ENCODE measurements at places on chromosomes 4 and X.

GRCh38 chr4:170610434-170610833 lies 520.7 kb upstream of the AADAT start:
- no peak for DNase-seq

- no peak for DNase-seq
These were observed 53.1 kb downstream of the CCNI start for GRCh38 chr4:77022560-77023179.

DNA sequence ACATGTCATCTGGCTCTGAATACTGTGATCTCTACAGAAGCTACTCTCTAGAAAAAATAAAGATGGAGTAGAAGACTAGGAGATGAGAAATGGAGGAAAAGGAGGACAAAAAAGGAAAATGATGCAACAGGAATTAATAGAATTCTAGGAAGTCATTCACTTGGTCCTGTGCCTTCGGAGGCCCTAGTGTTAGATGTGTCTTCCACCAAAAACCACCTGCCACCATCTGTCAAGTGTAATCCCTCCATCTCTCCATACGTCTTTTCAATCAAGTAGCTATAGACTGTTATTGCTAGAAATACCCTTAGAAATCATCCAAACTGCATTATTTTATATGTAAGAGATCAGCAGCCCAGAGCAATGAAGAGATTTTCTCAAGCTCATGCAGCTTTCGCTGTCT lies 2.9 kb upstream of the RAB41 start:
- DNase-seq, result no peak

DNA sequence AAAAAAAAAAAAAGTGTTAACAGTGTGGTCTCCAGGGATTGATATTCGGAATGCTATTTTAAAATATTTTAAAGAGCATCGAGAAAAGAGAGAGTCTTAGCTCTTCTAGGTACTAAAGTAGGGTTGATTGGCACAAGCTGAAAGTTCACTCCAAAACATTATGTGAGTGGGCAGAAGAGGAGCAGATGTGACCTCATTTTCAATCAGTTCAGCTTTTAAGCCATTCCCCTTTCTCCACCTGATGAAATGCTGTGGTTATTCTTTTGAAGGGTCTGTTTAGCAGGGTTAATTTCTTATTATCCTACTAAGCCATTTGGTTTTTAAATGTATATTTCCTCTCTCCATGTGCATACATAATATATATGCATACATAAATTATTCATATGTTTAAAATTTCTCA lies 69.2 kb downstream of the GALNT7 start:
- no peak for DNase-seq

- DNase-seq, result no peak
These were observed at the start of gene PAGE5 for GRCh38 chrX:55220119-55220794. Gene PAGE5, plus strand, starts transcription at chrX:55220346. Its CDS starts 1,037 bp downstream, at chrX:55221383.

GRCh38 chr4:168218645-168219044 lies 99.9 kb downstream of the DDX60 start:
- DNase-seq, result no peak

GRCh38 chr4:48620831-48621230 lies 130.8 kb downstream of the ZAR1 start:
- no peak for DNase-seq

DNA sequence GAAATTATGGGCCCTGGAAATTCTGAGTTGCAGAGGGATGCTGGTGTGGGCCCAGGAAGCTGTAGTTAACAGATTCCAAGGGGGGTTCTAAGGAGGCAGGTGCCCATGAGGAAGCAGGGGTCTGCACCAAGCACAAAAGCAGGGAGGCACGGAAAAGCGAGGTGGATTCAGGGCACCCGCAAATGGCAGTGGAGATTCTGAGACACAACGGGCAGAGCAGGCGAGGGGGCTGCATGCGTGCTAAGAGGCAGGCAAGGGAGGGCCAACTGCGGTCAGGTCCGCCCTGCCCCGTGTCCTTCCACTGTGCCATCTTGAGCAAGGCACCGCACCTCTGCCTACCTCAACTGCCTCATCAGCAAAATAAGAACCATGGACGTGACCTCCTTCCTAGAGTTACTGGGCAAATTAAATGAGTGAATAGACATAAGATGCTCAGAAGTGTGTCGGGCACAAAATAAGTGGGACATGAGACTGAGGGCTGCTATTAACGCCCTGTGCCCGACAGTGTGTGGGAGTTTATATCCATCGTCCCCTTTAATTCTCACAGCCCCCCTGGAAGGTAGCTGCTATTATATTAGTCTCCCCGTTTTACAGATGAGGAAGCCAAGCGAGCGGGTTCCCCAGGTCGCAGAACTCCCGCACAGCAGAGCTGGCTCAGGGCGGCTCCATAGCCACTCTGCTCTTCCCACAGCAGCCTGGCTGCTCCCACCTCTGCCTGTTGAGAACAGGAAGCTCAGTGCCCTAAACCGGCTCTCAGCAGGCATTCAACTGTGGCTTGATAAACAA lies 67.6 kb downstream of the PPP2R2C start:
- no peak for DNase-seq

GRCh38 chr4:128917781-128918180 lies 108.3 kb downstream of the JADE1 start:
- no peak for DNase-seq

- DNase-seq, result no peak
These were observed 162.5 kb downstream of the BANK1 start for GRCh38 chr4:101952985-101953384.

DNA sequence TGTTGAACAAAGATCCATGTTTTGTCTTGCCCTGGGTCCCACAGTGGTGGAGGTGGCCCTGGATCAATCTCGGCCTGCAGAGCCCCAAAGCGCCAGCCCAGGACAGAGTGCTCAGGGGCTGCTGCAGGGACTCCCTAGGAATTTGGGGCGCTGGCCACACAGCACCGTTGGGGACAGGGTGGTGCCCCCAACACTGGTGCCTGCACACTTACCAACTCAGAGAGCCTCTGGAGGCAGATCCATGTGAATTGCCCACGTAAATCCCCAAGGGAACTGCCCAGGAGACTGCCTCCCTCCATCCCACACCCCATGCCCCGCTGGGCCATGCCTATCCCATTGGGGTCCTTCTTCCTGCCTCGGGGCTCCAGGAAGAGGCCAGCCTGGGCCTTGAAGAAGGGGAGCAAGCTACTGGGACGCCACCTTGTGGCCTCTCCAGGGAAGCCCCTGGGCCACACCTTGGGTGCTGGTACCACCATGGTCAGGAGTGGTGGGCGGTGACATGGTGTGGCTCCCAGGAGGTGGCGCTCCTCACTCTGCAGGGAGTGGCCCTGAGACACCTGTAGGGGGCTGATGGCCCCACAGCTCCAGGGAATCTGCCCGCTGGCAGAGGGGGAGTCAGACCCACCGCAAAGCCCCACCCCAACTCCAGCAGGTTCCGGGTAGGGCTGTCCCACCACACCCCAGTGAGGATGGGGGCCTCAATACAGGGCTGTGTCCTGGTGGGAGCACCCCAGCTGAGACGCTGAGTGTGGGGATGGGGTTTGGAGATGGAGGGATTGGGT lies 22.8 kb downstream of the CFAP99 start:
- DNase-seq, result peak; percentile 75

DNA sequence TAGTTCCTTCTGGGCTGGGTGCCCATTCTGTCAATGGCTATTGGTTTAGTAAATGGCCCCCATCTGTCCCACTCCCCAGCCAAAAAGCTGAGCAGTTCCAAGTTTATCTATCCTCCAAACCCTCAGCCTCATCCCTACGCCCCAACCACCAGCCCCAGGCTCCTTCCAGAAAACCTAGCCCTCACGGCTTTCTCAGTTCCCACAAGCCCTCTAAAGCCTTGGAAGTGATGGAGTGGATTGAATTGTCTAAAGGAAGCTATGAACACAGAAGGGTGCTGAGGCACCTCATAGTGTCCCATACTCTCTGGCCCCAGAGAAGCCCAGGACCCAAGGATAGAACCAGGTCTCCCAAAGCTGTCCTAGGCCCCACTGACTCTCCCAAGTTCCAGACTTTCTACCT lies 75.6 kb upstream of the EFNB1 start:
- no peak for DNase-seq

- no peak for DNase-seq
These were observed 92.2 kb upstream of the H2AZ1 start for GRCh38 chr4:100042235-100042634.

DNA sequence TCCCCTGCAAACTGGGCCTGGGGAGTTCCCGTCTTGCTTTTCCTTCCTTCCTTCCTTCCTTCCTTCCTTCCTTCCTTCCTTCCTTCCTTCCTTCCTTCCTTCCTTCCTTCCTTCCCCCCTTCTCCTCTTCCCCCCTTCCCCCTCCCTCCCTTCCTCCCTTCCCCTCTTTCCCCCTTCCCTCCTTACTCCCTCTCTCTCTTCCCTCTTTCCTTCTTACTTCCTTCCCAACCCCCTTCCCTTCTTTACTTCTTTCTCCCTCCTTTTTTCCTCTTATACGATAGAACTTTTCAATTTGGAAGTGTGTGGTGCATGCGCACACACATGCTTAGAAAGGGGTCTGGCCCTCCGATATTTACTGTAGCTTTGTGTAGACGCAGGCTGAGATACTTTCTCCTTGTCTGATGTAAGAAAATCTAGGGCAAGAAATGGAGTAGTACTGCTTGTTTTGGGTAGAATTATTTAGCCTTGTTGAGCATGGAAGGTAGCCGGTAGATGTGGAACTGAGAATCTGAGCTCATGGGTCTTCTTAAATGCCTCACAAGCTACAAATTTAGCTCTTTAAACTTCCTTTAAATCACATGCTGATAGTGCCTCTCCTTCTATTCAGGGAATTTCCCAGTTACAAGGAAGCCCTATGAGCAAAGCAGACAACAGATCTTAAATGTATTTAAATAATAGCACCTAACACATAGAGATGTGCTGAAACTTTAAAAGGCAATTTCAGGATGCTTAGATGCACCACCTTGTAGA lies 189.6 kb downstream of the GPAT3 start:
- no peak for DNase-seq

DNA sequence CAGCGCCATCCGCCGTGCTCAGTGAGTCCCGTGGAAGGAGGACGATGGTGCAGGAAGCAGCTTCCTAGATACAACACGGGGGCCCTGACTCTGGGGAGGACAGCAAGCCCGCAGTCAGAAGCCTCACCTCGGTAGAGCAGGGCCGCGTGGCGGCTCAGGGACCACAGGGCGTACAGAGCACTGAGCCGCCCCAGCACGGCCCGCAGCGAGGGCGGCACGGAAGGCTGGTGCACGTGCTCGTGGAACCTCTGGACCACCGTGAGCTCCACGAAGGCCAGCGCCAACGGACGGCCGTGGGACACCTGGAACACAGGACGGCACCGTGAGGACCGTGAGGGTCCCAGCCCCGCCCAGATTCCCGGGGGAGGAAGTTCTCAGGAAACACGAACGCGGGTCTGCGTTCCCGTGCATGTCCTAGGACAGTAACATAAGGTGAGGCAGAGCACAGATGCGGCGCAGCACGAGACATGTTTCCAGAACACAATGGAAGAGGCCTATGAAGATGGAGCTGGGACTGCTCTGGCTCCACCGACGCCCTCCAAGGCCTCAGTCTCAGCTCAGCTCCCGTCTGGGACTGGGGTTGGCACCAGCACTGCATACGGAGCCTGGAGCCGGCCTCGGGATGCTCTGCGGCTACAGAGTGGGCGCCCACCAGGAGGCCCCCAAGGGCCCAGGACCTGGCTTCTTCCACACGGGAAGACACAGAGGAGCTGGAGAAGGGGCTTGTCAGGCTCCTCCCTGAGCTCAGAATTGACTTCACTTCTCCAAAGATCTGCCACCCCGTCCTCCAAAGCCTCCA lies 65.5 kb downstream of the ACOX3 start:
- no peak for DNase-seq

DNA sequence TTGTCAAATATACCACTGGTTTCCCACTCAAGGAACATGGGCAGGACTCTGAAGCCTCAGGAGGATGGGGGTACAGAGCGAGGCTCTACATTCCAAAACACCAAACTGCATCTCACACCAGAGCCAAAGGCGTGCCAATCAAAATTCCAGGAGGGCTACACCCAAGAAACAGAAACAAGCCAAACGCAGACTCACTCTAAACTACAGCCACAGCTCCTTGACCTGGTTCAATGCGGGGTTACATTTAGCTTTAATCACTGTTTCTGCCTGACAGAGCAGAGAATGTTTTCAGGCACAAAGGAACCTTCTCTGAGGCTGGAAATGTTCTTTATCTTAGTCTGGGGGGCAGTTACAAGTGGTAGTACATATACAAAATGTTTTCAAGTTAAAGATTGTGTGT lies 2121.5 kb upstream of the AGA start:
- no peak for DNase-seq

Measured in activated naive CD4-positive, alpha-beta T cell treated with Interleukin-2 at 50 U/mL for 16 hours (primary cell).